Trophoblast cell (in vitro differentiated cells and primary cell): ENCODE measurements at places on chromosomes 12 and 14.

DNA sequence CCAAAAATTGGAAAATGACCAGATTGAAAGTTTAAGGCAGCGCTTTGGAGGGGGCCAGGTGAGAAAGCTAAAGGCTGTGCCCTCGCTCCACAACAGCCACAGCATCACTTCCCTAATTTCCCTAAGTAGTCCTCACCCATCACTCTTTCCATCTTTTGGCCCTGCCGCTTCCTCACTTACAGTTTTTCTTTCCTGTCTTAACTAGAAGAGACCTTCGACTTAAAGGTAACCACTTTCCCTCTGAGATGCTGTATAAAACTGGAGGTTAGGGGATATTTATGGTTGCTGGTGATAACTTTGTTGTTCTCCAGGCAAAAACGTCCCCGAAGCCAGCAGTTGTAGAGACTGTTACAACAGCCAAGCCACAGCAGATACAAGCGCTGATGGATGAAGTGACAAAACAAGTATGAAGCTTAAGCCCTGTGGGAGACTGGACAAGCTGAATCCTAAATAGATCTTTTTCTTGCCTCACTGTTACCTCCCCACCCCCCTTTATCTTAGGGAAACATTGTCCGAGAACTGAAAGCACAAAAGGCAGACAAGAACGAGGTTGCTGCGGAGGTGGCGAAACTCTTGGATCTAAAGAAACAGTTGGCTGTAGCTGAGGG lies 4.3 kb downstream of the DDIT3 start:
- no peak for DNase-seq
- H3K27me3 ChIP-seq: no peaks in the 10 kb centered on the region
- peaks cover 40% of the 10 kb centered on the region for H3K36me3 ChIP-seq
- H3K4me1 ChIP-seq: peaks cover 2% of the 10 kb centered on the region
- H3K4me3 ChIP-seq: no peak overlapping the region

DNA sequence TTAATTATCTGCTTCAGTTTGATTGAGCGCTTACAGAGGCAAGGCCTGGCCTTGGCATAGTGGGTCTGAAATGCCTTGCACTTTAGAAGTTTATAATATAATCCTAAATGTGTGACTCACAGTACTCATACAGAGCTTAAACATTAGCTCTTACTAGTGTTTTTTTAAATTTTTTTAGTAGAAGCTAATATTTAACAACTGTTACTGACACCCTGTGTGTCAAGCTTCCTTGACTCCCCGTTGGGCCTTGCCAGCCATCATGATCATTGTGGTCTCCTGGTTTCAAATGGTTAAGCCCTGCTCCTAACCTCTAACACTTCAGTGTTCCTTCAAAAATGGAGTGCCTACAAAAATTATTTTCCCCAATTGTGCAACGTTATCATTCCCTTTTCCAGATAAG lies 126.9 kb downstream of the GALC start:
- H3K4me3 ChIP-seq: no peak overlapping the region
- DNase-seq: no peak
- H3K36me3 ChIP-seq: no peaks in the 10 kb centered on the region
- H3K27me3 ChIP-seq: no peaks in the 10 kb centered on the region
- no peaks in the 10 kb centered on the region for H3K4me1 ChIP-seq

GRCh38 chr14:68898248-68899032 lies 80.7 kb downstream of the ACTN1 start:
- peaks cover 2% of the 10 kb centered on the region for H3K4me1 ChIP-seq
- H3K36me3 ChIP-seq: peaks cover 84% of the 10 kb centered on the region
- no peak overlapping the region for H3K27ac ChIP-seq
- H3K27me3 ChIP-seq: no peaks in the 10 kb centered on the region

DNA sequence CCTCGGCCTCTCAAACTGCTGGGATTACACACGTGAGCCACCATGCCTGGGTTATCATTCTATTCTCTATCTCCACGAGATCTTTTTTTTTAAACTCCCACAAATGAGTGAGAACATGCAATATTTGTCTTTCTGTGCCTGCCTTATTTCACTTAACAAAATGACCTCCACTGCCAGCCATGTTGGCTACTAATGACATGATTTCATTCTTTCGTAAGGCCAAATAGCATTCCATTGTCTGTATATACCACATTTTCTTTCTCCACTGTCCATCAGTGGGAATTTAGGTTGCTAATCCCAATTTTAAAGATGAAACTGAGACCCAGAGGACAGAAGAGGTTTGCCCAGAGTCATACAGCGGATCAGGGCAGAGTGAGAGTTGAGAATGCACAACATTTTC lies 10.9 kb upstream of the TRPV4 start:
- DNase-seq: no peak
- no peaks in the 10 kb centered on the region for H3K36me3 ChIP-seq

- no peak overlapping the region for H3K27ac ChIP-seq
- H3K27me3 ChIP-seq: no peaks in the 10 kb centered on the region
- no peaks in the 10 kb centered on the region for H3K4me1 ChIP-seq
These were observed 11.1 kb downstream of the RIN3 start for GRCh38 chr14:92524602-92525185.

DNA sequence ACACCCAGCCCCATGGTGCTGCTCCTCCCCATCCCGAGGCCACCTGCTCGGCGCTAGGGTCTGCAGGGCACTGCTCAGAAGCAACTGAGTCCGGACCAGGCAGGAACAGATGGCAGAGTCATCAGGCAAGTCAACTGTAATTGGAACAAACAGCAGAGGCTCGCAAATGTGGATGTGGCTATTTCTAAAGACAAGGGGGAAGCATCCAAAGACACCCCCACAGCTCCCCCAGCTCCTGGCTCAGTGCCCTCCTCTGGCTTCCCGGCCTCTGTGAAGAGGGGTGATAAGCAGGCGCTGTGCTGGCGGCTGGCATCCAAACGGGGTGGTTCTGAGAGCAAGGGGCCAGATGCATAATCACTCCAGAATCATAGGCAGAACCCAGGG lies 125.6 kb downstream of the PIWIL1 start:
- no peaks in the 10 kb centered on the region for H3K4me1 ChIP-seq
- no peaks in the 10 kb centered on the region for H3K27me3 ChIP-seq
- H3K4me3 ChIP-seq: no peak overlapping the region
- no peaks in the 10 kb centered on the region for H3K36me3 ChIP-seq

GRCh38 chr14:104810316-104810715 lies 9.4 kb downstream of the ZBTB42 start:
- H3K27me3 ChIP-seq: no peaks in the 10 kb centered on the region
- H3K4me1 ChIP-seq: peaks cover 2% of the 10 kb centered on the region
- H3K36me3 ChIP-seq: no peaks in the 10 kb centered on the region
- DNase-seq: no peak
- H3K4me3 ChIP-seq: no peak overlapping the region
